ENCODE measurements at places on chromosomes 5 and 9. TPM values are rescaled to one million over a fixed set of nuclear protein-coding genes. Genes with fewer than 3 reads are reported as not detected.

DNA sequence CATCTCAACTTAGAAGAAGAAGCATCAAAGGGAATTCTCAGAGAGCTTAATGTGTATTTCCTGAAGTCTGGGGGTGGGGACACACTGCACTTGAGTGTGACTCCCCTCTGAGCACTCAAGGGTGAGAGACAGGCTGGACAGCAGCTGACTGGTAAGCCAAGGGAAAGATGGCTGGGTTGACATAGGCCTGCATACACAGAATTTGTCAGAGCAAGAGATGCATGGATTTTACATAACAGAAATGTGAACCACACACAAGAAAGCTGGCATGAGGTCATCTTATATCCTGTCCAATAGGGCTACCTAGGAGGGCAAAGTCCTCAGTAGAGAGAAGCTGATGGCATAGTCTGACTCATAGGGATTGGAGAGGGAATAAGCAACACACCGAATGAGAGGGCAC lies 114.3 kb upstream of the EPB41L4A start:
- no peak overlapping the region for H3K27ac ChIP-seq
- H3K4me3 ChIP-seq = no peak overlapping the region
- H3K27me3 ChIP-seq = no peaks in the 10 kb centered on the region
- DNase-seq = no peak

GRCh38 chr9:93406371-93406770 lies 45.1 kb upstream of the FAM120A start:
- no peak overlapping the region for H3K4me3 ChIP-seq
- no peak overlapping the region for H3K27ac ChIP-seq
- no peaks in the 10 kb centered on the region for H3K4me1 ChIP-seq
- no peaks in the 10 kb centered on the region for H3K36me3 ChIP-seq
- DNase-seq = no peak
- H3K27me3 ChIP-seq = no peaks in the 10 kb centered on the region

GRCh38 chr5:9621379-9621903 lies 8.7 kb downstream of the TAS2R1 start:
- no peak overlapping the region for H3K27ac ChIP-seq
- H3K36me3 ChIP-seq = no peaks in the 10 kb centered on the region
- no peaks in the 10 kb centered on the region for H3K4me1 ChIP-seq
- no peak overlapping the region for H3K4me3 ChIP-seq

DNA sequence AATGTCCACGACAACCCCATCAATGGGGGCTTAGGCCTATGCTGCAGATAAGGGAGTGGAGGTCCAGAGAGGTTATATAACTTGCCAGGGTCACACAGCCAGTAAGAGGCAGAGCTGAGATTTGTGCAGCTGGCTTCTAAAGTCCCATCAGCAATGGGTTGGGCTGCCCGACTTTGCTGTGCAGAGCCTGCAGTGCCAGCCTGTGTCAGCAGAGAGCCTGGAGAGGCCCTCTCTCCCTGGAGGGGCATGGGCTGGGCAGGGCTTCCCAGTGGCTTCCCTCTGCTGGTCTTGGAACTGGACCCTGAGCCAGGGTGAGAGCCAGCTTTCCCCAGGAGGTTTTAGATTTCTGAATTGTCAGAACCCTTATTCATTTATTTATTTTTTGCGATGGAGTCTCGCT lies 77.2 kb upstream of the RAPGEF1 start:
- H3K4me3 ChIP-seq = no peak overlapping the region
- H3K4me1 ChIP-seq = no peaks in the 10 kb centered on the region
- no peaks in the 10 kb centered on the region for H3K36me3 ChIP-seq
- no peak for DNase-seq
- H3K27ac ChIP-seq = no peak overlapping the region

- DNase-seq = no peak
- no peak overlapping the region for H3K4me3 ChIP-seq
- no peaks in the 10 kb centered on the region for H3K36me3 ChIP-seq
- H3K4me1 ChIP-seq = no peaks in the 10 kb centered on the region
These were observed 1770.8 kb upstream of the CDH9 start for GRCh38 chr5:28808967-28809810.

DNA sequence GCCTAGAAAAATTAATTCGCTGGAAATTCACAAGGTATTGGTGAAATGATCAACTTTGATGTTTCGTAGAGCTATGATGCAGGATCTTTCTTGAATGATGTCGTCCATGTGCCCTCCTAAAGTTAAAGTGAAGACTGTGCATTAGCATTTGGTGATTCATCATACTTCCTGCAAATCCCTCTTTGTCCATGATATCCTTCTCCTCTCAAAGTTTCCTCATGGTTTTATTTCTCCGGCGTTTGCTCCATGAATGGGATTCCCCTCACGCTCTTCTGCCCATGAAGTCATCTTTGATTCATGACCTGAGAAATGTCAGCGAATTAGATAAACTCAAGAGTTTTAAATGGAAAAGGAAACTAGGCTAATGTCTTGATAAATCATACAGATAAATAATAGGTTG lies 372.7 kb downstream of the PSAT1 start:
- DNase-seq = no peak
- H3K4me3 ChIP-seq = no peak overlapping the region
- H3K27me3 ChIP-seq = no peaks in the 10 kb centered on the region
- H3K36me3 ChIP-seq = no peaks in the 10 kb centered on the region
- no peaks in the 10 kb centered on the region for H3K4me1 ChIP-seq

DNA sequence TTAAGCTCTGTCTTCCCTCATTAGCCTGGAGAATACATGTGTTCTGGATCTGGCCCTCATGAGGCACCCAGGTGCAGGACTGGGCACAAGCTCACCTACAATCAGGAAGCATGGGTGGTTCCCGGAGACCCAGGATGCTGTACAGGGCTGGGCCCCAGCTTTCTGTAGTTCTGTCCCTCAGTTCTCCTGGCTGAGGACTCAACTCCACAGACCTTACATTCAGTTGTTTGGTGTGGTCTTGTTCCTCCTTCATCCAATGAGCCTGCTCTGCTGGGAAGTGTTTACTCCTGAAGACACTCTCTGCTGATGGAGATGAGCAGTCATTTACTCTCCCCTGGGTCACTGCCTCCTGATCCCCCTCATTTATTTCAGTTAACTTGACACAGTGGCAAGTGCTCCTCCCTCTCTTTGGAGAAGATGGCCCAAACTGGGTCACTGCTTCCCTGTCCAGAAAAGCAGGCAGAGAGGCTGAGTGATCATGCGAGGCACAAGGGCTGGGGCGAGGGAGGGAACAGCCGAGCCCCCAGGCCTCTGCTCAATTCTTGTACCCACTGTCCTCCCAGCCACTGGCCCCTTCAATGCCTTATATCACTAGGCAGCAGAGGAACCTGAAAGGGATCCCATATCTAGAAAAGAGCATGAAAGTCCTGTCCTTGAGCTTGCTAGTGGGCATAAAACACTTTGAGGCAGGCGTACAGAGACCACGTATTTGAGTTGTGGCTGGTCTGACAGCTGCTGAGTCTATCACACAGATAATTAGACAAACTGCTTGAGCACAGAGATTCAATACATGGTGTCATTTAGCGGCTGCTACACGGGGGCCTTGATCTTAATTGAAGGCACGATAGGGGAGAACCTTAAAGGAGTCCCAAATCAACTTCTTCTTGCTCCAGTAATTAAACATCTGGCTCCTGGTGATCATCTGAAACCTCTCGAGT lies 221.7 kb downstream of the FSTL4 start:
- peaks cover 3% of the 10 kb centered on the region for H3K27me3 ChIP-seq
- no peak overlapping the region for H3K27ac ChIP-seq
- no peaks in the 10 kb centered on the region for H3K36me3 ChIP-seq
- H3K4me3 ChIP-seq = no peak overlapping the region

DNA sequence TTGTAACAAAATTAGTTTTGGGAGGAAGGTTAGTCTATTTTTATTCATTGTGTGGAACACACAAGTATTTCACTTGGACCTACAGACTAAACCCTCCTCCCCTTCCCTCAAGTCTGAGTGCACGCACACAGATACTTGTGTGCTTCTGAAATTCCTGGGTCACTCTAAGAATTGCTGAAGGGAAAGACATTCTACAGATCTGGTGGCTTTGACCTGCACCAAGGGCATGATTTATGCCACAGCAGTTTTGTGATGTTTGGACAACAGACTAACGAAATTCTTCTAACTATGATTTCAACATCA lies 150.5 kb downstream of the ARL15 start:
- no peak overlapping the region for H3K27ac ChIP-seq
- H3K27me3 ChIP-seq = no peaks in the 10 kb centered on the region
- no peak for DNase-seq
- H3K4me3 ChIP-seq = no peak overlapping the region

The LARP1 gene
- total RNA-seq = 159 TPM
